ENCODE measurements at places on chromosomes 13 and 19. TPM values are rescaled to one million over a fixed set of nuclear protein-coding genes. Genes with fewer than 3 reads are reported as not detected.
A peak's percentile ranks its signal among the peaks of the same experiment; 100 is the strongest.

MAB21L1 gene
- total RNA-seq: not detected

CLDND2 gene
- 4.5 TPM for total RNA-seq

GRCh38 chr19:46040952-46041500, at the start of gene IGFL4:
Gene IGFL4, minus strand, starts transcription at chr19:46041002. Its CDS starts 40 bp downstream, at chr19:46040962.
- no peak within 1 kb of the TSS for H3K27ac ChIP-seq
- peaks cover 27% of the 10 kb centered on the region for H3K4me1 ChIP-seq
- DNase-seq: peak; percentile 40
- H3K27me3 ChIP-seq: peaks cover 33% of the 10 kb centered on the region
- H3K36me3 ChIP-seq: peaks cover 10% of the 10 kb centered on the region
- no peak within 1 kb of the TSS for H3K4me3 ChIP-seq

DNA sequence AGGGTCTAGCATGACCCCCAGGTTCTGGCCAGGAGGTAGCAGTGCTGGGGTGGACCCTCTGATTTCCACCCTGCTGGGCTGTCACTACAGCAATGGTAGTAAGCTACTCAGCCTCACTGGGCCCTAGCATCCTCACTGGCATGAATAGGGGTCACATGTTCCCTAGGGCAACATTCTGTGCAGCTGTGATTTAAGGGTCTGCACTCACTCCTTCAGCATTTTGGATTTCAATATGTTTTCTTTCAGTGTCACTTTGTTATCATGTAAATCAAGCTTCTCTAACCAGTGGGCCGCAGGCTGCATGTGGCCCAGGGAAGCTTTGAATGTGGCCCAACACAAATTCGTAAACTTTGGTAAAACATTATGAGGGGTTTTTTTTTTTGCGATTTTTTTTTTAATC, 57.8 kb downstream of the SPATA13 start:
- no peaks in the 10 kb centered on the region for H3K36me3 ChIP-seq
- no peak for DNase-seq
- H3K4me1 ChIP-seq: peaks cover 39% of the 10 kb centered on the region
- no peak overlapping the region for H3K27ac ChIP-seq
- no peaks in the 10 kb centered on the region for H3K27me3 ChIP-seq

- no peak overlapping the region for H3K27ac ChIP-seq
- no peaks in the 10 kb centered on the region for H3K27me3 ChIP-seq
- no peak overlapping the region for H3K4me3 ChIP-seq
- H3K36me3 ChIP-seq: peaks cover 19% of the 10 kb centered on the region
- H3K4me1 ChIP-seq: no peaks in the 10 kb centered on the region
- no peak for DNase-seq
These were observed 131.5 kb upstream of the MCF2L start for GRCh38 chr13:112837371-112838037.

DNA sequence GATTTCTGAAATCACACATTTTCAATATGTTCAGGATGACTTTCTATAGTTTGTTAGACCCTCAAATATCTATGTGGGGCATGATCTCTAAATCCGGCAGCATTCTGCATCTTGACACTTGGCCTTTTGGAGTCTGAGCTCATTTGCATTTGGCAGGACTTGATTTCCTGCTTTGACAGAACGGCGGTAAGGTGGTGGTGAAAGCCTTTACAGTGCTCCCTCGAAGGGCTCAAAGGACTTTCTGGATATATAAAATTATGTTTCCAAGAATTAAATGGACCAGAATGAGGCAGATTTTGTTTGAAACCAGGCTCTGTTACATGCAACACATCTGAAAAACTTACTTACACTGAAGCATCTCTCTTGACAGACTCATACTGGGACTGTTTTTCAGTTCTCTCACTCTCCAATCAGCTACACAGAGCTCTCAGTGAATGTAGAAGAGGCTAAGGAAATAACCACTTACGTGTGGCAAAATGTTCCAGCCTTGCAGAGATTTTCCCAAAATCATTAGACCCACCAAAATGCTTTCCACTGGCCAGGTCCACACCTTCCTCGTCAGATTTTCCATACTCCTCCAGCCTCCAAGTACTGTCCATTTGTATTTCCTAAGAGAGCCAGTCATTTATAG, 207.2 kb downstream of the SPRY2 start:
- H3K27me3 ChIP-seq: no peaks in the 10 kb centered on the region
- H3K4me1 ChIP-seq: peaks cover 38% of the 10 kb centered on the region
- no peak for DNase-seq
- peak overlapping the region; percentile 46 for H3K4me3 ChIP-seq

GRCh38 chr13:44393391-44393790, 19.8 kb downstream of the SERP2 start:
- H3K4me1 ChIP-seq: no peaks in the 10 kb centered on the region
- no peaks in the 10 kb centered on the region for H3K27me3 ChIP-seq
- H3K4me3 ChIP-seq: no peak overlapping the region
- H3K36me3 ChIP-seq: no peaks in the 10 kb centered on the region

DNA sequence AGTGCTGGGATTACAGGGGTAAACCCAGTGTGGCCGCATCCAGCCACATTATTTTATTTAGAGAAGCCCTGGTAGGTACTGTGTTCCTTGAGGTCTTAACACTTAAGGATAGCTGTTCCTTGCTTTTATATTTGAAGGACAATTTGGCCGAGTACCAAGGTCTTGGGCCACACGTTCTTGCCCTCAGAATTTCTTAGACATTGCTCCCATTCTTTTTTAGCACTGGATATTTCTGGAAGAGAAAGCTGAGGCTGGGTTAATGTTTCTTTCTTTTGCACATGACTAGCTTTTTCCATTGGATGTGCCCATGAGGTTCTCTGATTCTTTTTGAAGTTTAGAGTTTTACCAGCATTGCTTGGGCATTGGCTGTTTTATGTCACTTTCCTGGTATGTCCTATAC, 5.5 kb upstream of the RNF113B start:
- H3K4me3 ChIP-seq: no peak overlapping the region
- no peak overlapping the region for H3K27ac ChIP-seq
- DNase-seq: no peak
- no peaks in the 10 kb centered on the region for H3K36me3 ChIP-seq

GRCh38 chr13:32911506-32911905, 104.7 kb upstream of the KL start:
- peaks cover 12% of the 10 kb centered on the region for H3K4me1 ChIP-seq
- no peak overlapping the region for H3K4me3 ChIP-seq
- no peak overlapping the region for H3K27ac ChIP-seq
- no peaks in the 10 kb centered on the region for H3K36me3 ChIP-seq
- H3K27me3 ChIP-seq: no peaks in the 10 kb centered on the region

DNA sequence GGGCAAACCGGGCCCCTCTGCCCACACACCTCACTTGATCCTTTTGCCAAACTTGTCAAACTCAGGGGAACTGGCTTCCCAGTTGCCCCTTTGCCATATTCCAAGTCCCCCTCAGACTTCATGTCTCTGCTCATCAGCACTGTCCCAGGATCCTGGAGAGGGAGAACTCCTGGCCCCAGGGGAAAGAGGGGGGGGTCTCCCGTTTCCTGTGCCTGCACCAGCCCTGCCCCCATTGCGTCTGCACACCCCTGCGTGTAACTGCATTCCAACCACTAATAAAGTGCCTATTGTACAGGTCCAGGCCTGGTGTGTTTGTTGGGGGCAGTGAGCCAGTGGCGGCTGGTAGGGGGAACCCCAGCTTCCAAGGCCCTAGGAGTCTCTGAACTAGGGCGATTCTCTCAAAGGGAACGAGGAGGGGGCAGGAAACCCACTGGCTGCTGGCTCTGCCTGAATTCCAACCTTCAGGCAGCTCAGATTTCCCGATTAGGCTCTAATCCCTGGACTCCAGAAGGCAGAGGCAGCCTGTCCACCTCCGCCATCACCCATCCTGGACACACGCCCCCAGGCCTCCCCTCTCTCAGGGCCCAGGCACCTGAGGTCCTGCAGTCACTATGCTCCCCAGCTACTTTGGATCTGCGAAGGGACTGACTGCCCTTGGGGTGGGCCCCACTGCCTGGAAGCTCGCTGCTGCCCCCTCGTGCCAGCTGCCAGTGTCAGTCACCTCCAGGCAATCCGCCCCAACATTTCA, 9.7 kb upstream of the ILF3 start:
- no peak overlapping the region for H3K27ac ChIP-seq
- H3K27me3 ChIP-seq: no peaks in the 10 kb centered on the region
- peak; percentile 73 for DNase-seq
- H3K36me3 ChIP-seq: no peaks in the 10 kb centered on the region
- H3K4me1 ChIP-seq: no peaks in the 10 kb centered on the region
- H3K4me3 ChIP-seq: no peak overlapping the region

Measured in PC-9 (cell line).